ENCODE measurements at places on chromosomes 4 and X.

- no peak for DNase-seq
These were observed 8.0 kb downstream of the PDE6B start for GRCh38 chr4:633406-633805.

DNA sequence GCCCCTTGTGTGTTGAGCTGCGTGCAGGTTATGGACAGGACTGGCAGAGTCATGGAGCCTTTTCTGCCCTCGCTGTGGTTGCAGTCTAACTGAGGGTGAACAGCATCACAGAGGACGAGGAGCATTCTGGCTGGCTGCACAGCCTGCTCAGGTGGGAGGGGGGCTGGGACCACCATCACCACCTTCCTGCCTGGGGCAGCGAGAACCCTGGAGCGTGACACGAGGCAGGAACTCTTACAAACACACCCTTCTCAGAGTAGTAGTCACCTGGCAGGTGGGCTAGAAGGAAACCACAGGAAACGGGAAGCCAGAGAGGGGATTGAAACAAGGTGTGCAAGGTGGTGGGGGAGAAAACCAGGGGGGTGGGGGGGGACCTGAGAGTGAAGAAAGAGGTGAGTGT is 25.6 kb downstream of the TKTL1 start:
- no peak for DNase-seq

DNA sequence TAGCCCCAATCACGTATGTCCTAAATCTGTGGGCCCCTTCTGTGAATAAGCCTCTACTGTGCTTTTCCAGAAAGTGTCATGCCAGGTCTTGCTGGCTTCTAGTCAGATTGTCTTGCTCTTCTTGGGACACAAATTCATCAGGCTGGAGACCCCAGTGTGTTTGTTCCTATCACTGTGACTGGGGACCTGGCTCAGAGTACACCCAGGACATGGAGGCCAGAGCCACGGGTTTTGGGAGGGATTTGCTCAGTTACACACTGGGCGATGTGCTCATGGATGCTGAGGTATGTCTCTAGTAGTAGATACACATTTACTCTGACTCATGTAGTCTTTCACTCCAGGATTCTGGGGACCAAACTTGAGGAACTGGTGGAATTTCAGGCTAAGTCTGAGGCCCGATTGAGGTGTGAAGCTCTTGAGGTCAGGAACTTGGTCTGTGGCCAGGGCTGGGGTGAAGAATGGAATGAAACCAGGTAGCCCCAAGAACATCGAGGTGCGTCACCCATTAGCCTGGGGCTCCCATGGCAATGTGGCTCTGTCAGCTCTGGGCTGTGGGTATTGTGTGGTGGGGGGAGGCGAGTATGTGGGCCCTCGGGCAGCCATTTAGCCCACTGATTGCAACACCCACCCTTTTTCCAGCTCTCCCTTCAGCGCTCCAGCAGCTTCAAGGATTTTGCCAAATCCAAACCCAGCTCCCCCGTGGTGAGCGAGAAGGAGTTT is 7.7 kb downstream of the SASH3 start:
- DNase-seq: no peak

- DNase-seq: no peak
These were observed 658 bp downstream of the SCOC start for GRCh38 chr4:140374130-140374477.

- no peak for DNase-seq
These were observed 445.2 kb downstream of the GRXCR1 start for GRCh38 chr4:43337707-43338106.

DNA sequence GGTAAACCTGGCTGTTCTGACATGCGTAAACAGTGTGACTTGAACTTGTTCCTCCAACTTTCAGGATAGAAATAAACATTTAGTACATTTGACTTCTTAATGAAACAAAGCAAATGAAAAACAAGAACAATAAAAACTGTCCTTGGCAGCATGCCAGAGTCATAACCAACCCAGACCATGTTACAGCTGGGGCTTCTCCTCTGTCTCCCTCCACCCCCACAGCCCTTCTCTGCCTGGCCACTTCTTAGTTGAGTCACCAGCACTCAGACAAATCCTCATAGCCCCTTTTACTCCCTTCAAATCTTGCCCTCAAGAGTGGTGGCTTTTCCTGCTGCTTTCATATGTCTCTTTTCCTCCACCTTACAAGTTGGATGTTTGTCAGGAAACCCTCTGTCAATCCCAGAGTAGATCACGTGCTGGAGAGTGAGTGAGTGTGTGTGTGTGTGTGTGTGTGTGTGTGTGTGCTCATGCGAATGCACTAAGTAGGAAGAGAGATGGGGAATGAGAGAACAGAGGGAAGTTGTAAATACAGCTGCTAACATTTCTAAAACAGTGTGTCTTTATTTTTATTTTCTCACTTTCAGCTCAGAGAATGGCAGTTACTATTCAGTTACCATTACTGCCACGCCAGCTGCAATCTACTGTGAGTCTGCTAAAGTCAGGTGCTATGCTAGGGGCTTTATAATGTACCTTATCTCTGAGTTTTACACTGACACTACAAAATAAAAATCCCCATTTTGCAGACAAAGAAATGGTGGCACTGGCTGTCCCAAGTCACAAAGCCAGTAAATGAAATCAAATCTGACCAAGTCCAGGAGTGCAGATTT is 15.0 kb downstream of the SCARB2 start:
- no peak for DNase-seq

GRCh38 chr4:13298655-13299054 is 185.5 kb downstream of the RAB28 start:
- no peak for DNase-seq

- DNase-seq: no peak
These were observed 135.6 kb downstream of the FBXO8 start for GRCh38 chr4:174147863-174148262.

DNA sequence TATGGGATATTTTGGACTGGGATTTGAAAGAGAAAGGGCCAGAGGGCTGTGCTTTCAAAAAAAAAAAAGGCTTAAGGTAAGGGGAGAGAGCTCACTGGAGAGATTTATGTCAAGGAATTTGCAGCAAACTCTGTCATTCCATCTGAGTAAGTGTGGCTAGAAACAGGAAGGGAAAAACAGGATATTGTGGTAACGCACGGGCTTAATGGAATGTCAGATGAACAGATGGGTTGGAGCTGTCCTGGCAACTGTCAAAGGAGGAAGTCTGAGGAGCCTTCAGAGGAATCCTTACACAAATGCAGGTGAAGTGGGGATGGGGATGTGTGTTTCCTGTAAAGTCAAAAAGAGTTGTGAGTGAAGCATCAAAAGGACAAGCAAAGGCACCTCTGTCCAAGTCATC is 15.1 kb upstream of the NKX3-2 start:
- DNase-seq: no peak

GRCh38 chrX:97844943-97845342 is 961.2 kb downstream of the RPA4 start:
- no peak for DNase-seq

DNA sequence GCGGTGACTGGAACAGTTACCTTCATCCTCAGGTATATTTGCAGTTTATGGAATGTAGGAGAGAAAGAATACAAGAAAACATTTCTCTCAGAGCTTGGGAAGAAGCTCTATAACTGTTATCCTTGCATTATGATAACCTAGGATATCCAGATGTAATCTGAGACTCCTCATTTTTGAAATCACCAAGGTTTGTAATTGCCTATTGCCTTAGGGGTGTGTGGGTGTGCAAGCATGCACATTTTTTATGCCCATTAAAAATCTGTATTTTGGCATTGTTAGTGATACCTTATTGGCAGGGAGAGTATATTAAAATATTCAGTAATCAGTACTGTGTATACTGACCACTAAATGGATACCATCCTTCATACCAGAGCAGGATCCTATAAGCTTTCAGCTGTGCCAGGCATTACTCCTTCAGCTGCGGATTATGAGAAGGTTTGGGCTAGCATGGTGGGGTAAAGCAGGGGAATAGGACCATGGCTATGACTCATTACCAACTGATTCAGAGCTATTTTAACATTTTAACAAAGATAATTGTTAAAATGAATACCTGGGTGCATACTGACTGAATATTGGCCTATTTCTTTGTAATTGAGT is 8.3 kb downstream of the SEC24B start:
- DNase-seq: no peak

- no peak for DNase-seq
These were observed 4.0 kb upstream of the SLC49A3 start for GRCh38 chr4:692771-693554.

DNA sequence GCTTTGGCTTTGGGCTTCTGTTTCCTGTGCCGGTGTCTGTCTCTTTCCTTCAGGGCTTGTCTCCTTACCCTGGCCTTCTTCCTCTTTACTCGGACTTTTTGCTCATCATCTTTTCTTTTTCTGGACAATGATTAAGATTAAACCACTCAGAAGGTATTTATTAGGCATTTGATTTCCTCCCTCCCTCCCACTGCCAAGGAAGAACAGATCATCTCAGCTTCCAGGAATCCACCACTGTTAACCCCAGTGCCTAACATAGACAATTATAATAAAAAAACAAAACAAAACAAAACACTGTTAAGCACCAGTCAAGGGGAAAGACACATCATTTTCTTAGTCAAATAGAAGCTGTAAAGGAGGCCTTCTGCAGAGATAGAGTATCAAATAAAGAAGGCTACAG is 16.6 kb downstream of the PGRMC1 start:
- DNase-seq: no peak

DNA sequence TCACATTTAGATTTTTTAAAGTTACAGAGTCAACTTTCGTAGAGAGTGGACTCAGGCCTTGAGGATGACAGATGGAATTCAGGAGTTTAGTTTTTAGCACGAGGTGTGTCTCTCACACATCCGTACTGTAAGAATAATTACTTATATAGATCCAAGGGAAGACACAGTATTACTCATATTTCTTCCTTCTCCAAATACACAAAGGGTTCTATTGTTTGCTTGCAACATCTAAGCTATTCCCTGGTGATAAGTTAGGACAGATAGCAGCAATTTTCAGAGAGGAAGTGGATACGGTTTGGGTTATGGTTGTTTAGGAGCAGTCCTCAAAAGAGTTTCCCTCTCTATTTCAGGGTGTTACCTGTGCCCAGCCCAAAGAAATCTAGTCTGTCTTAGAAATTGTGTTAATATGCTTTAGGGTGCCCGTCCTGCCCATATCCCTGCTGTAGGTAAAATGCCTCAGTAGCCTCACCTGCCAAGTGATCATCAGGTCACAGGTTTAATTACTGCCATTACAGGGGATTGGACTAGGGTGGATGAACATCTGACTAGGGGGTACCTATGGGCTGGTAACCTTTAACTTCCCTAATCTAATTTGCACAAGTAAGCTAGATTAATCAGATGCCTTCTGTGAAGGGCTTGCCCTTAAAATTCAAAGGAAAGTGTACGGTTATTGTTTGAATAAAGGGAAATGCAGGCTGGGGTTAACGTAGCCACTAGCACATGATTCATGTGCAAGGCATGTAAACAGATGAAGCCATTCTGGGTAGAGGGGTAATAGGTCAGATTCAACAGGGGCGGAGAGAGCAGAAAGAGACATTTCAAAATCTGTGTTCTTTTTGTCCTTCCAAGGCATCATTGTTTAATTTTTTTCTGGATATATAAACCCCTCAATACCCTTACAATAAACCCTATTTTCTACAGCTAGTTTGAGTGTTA is 8.7 kb upstream of the PPP3CA start:
- DNase-seq: no peak

DNA sequence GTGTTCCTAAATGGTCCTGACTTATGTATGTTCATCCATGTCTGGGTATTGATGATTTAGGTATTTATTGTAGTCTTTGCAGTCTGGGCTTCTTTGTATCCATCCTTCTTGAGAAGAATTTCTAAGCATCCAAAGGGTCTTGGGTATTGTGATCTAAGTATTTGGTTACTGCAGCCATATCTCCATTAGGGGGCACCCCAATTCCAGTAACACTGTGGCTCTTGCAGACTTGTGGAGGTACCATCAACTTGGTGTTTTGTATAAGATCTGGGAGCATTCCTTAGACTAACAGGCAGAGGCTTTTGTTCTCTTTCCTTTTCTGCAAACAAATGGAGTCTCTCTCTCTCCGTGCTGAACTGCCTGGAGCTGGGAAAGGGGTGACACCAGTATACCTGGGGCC is 113.7 kb upstream of the NEXMIF start:
- DNase-seq: no peak

DNA sequence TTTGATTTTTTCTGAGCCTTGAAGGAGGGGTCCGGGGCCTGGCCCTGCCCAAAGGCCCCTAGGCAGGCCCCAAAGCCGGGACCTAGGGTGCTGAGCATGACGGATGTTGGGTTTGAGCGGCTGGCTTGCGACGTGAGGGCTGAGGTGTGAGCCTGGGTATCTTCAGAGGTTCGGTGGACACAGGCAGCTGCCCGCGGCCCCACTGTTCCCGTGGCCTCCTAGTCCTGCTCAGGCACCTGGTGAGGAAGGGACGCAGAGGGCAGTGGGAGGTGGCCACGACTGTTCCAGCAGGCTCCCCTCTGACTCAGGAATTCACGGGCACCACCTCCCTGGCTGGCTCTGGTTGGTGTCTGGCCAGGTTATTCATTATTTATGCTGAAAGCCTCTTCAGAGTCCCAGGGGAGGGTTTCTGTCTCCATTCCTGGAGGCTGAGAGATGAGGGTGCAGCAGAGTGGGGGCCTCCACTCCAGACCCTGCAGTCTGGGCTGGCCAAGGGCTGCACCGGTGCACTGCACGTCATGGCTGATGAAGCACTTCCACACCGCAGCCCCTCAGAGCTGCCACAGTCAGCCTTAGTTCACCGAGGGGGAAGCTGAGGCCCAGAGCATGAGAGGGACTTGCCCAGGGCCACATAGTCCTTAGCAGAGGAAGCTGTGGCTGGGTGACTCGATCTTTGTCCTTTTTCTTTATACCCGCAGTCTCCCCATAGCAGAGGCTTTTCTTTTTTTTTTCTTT is 2.2 kb downstream of the MSANTD1 start:
- no peak for DNase-seq

DNA sequence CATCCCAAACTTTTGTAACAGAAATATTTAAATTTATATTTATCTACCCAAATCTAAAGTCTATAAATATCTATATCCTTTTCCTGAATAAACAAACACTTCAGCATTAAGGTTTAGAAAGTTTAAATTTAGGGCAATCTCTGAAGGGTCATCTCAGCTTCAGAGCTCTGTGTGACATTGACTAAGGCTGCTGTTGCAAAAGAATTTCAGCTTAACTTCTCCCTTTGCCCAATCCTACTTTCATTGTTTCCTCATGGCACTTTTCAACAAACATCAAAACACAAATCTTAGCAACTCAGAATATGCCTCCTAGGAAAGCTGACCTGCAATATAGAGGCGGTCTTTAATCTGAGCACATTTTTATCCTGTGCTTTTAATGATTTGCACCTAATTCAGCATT is 79.7 kb upstream of the BANK1 start:
- DNase-seq: no peak

DNA sequence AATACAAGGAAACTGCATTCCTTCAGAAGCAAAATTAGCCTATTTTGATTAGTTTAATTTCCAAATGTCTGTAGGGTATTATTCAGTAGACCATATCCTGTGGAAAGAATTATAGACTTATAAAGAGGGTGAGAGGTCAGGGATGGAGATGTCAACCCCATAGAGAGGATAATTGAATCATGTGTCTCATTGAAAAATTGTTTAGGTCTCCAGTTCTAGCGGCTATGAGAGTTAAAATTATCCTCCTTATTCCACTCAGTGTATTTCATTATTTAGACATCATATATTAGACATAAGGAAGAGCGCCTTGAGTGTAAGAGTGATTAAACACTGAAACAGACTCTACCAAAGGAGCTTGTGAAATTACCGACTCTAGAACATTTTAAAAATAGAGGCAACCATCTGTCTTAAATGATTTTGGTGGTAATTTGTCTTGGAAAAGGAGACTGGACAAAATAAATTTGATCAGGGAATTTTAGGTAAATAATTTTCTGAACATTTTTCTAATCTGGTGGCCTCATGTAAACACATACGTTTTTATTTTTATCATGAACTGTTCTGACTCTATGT is 654.4 kb upstream of the TENM3 start:
- DNase-seq: no peak

Data from activated CD4-positive, alpha-beta T cell treated with anti-CD3 and anti-CD28 coated beads, Interleukin-2, amount 50 U/mL, for 1 hour (primary cell).